Pons (tissue), 1 donor: ENCODE measurements at places on chromosomes 11 and 22.

DNA sequence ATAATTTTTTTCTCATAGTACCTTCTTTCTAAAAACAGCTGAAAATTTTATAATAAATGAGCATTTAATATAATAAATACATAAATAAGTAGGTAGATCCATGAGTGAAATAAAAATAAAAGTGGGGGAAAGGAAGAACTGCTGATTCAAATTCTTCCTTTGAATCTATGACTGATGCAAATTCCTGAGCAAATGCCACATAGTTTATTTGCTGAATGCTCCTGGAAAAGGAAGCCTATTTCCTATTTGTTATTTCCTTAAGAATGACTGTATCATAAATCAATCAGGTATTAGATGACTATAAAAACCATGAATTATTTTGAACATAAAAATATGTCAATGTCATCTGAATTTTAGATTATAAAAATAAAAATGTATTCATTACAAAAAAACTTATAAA is 16.6 kb downstream of the BTBD10 start:
- no peak for DNase-seq

GRCh38 chr22:24485608-24486007 is 9.5 kb upstream of the UPB1 start:
- DNase-seq = no peak

DNA sequence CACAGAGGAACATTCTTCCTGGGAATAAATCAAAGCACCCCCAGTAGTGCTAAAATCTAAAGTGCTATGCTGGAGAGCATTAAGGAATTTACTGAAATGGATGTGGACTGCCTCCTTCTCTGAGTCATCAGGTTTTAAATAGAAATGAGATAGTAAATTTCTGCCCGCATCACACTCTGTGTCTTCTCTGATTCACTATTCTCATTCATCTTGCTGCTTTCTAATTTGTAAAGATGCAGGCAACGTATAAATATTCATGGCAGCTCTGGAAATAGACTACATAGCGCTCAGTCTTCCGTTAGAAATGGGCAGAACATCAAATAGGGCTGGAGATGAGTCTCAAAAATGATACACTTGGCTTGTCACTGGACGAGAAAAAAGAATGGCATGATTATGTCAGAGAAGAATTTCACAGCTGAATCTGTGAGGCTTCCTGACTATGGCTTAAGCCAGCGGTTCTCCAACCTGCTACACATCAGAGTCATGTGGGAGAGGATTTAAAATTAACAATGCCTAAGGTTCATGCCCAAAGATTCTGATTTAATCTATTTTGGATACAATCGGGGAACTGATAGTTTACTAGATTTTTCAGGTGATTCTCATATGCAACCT is 178.2 kb downstream of the LRRC4C start:
- peak; percentile 25 for DNase-seq

DNA sequence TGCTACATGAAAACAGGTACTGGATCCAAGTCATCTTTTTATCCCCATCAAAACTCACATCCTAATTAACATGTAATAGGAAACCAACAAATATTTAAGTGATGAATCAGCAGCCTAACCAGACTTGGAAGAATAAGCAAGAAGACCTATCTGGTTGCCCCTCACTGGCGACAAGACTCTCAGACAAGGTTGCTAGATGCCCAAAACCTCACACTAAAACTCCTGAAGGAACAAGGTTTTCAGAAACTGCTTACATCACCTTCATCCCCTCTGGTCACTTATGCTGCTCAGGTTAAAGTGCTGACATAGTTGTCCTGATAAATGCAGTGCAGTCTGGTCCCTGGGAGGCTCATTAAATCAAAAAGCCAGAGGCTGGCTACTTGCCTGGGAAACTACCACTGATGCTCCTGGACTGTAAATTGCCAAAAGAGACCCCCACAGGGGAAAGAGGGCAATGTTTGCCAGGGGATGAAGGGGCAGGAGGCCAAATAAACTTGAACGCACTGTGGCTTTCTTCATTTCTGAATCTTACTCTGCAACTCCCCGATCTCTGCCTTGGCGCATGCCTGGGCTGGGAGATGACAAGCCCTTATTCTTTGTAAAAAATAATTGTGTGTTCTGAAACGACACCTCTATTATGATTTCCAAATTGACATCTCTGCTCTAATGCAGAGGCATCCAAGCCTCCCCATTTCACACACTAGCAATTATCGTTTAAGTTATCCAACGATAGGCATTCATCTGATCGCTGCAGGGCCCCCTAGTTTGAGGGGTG is 72.7 kb downstream of the AMBRA1 start:
- no peak for DNase-seq

- DNase-seq = no peak
Measured at GRCh38 chr22:48866906-48867681, 960.6 kb downstream of the BRD1 start.

DNA sequence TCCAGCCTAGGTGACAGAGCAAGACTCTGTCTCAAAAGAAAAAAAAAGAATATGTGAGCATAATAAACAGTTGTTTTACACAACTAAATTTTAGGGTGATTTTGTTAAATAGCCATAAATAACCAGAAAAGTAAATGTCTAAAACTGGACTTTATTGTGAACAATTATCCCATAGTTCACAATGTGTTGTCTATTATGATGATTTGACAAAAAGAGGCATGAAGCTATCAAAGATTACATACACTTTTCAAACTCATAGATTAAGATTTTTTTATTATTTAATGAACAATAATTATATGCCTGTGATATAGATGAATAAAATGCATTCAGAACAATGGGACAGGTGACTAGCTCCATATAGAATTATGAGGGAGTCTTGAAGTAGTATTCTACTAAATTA is 27.0 kb upstream of the MTMR2 start:
- DNase-seq = no peak

- DNase-seq = peak; percentile 65
Measured at GRCh38 chr11:15714641-15715399, 600.1 kb downstream of the INSC start.

GRCh38 chr11:82718307-82718706 is 15.4 kb downstream of the FAM181B start:
- DNase-seq = peak; percentile 98

GRCh38 chr11:69531071-69531716 is 49.7 kb downstream of the LINC01488 start:
- DNase-seq = peak; percentile 36

DNA sequence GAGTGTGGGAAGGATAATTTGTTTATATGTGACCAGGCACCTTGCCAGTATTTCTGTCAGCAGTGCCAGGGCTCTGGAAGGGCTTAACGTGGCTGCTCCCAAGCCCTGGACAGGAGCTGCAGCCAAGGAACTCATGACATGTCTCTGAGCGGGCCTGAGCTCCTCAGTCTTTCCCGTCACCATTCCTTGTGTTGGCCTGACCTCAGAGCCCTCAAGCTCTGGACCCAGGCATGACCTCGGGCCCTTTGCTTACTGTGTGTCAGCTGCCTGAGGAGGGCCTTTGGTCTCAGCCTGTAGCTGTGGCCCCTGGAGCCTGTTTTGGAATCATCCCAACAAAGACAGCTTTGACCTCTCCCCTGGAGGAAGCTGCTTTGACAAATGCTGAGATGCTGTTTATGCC is 264.1 kb upstream of the PLET1 start:
- DNase-seq = peak; percentile 5

DNA sequence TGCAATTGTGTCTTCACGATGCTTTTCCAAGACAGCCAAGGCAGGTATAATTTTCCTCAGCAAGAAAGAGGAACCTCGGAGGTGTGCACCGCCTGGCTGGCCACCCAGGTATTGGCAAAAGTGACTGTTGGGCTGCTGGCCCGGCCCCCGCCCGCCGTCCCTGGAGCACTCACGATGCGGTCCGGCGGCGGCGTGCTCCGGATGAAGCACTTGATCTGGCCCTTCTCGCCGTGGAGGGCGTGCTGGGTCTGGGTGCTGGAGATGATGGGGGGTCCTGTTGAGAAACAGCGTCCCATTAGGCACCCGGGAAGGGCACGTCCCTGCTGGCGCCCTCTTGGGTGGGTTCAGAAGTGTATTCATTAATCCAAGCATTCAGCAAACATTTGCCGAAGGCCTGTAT is 84.8 kb downstream of the ST3GAL4 start:
- no peak for DNase-seq

DNA sequence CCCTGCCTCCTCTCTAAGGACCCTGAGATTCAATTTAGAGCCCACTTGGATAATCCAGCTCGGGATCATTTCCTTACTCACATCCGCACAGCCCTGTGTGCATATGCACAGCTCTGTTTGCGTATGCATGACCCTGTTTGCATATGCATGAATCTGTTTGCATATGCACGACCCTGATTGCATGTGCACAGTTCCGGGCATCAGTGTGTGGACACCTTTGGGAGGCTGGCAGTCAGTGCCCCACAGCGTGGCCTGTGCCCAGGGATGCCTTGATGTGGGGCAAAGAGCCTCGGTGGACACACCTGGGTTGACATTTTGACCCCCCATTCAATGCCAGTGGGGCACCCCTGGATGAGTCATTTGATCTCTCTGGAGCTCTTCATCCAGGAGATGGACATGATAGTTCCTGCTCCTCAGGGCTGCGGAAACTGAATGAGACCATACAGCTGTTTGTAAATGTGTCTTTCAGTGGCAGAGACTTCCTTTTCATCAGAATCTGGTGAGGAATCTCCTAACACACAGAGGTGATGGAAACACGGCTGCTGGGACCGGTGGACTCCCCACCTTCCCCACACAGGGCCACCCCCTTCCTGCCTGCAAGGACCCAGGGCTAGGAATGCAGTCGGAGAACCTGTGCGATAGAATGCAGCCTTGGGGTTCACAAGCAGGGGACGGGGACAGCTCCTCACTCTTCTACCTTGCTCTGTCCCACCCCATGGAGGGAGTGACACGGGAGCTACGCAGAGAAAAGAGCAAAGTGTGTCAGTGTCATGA is 41.2 kb downstream of the MYEOV start:
- no peak for DNase-seq

DNA sequence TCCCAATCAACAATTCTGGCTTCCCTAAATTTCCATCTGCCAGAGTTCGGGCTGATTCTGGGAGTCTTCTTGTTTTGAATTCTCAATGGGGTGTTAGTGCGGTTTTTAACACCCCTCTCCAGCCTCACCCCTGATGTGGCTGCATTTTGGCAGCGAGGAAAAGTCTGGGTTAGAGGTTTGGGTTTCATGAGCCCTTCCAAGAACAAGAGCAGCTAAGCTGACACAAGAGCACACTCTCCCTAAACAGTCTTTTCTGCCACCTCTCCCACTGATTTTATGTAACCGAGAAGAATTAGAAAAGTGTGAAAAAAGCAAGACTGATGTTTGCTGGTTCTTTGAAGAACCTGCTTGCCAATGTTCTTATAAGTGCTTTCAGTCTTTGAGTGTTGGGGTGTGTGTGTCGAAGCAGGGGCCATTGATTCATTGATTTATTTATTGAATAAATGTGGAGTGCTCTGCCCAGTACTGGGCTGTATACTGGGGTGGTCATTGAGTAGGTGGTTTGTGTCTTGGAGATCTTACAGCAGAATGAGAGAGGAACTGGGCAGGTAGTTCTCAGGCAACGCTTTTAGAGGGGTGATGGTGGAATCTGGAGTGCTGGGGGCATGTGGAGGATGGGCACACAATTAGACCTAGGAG is 101.5 kb downstream of the TRAF6 start:
- no peak for DNase-seq

- no peak for DNase-seq
Measured at GRCh38 chr11:96154802-96155520, 188.0 kb downstream of the MAML2 start.

DNA sequence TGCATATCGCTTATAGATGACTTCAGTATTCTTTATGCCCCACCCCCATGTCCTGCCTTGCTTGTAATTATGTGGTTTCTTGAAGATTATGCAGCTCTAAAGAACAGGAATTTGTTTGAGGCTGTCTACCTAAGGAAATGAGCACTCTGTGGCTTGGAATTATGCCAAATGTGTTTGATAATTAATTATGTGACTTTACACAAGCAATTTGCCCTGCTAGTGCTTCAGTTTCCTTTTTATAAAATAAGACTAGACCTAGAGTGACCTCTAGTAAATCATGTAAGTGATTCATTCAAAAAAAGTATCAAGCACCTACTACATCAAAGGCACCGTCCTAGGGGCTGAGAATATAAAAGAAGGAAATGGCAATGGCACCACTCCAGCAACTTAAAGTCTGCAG is 491.5 kb upstream of the KIRREL3 start:
- no peak for DNase-seq

GRCh38 chr11:113308601-113309000 is 5.8 kb upstream of the TTC12 start:
- no peak for DNase-seq

DNA sequence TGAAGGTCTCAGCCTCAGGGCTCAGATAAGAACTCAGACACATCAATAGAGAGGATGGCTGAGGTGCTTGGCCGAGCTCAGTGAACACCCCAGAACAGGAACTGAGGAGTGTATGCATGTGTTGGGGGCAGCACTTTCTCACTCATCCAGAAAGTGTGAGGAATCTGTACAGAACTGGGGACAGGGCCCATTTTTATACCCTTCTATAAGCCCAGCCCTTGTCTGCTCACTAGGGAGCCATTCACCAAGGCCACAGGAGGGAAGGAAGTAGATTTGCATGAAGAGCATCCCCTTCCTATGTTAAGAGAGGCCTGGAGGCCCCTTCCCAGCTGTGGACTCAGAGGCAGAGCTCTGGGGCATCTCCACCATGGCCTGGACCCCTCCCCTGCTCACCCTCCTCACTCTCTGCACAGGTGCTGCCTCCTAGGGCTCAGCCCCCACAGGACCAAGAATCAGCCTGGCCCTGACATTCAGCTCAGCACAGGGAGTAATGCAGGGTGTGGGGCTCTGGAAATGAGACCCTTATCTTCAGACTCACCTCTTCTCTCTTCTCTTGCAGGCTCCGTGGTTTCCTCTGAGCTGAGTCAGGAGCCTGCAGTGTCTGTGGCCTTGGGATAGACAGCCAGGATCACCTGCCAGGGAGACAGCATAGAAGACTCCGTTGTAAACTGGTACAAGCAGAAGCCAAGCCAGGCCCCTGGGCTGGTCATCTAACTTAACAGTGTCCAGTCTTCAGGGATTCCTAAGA is 39.9 kb upstream of the GGTLC2 start:
- no peak for DNase-seq

- no peak for DNase-seq
Measured at GRCh38 chr22:35663371-35663770, 15.1 kb downstream of the APOL6 start.

GRCh38 chr11:130214861-130215530 is 55.4 kb downstream of the ST14 start:
- no peak for DNase-seq

- peak; percentile 79 for DNase-seq
Measured at GRCh38 chr11:6362873-6363678, 27.2 kb upstream of the SMPD1 start.
